ENCODE measurements at places on chromosomes 7 and 10.

DNA sequence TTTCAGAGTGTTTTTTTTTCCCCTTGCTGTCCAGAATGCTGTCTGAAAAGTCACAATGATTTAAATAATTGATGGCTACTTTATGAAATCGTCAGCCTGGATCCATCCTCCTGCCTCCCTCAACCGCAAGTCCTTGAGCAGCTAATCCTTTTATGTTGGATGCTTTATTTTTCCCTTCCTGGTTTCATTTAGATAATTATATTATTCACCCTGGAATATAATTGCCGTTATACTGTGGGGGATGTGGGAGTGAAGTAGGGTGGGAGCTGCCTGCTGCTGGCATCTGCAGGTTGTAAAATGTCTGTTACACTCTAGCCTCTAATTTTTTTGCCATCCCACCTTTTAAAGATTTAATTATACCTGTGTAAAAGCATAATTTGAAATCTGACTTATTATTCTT is 290.5 kb upstream of the LRGUK start:
- DNase-seq: no peak

DNA sequence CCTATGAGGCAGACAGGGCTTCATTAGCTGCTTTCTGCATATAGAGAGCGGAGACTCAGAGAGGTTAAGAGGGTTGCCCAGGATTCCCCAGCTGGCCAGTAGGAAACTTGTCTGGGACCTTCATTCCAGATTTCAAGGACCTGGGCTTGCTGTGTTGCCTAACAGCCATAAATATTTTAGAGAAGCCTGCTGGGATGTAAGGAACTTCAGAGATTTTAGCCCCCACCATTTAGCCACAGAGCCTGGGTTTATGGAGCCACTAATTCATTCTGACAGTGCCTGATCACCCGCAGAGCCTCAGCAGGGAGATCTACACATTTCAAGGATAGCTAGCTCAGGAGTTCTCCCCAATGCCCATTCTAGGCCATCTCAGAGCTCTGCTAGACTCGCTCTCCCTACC is 56.6 kb upstream of the TRUB1 start:
- DNase-seq: no peak

DNA sequence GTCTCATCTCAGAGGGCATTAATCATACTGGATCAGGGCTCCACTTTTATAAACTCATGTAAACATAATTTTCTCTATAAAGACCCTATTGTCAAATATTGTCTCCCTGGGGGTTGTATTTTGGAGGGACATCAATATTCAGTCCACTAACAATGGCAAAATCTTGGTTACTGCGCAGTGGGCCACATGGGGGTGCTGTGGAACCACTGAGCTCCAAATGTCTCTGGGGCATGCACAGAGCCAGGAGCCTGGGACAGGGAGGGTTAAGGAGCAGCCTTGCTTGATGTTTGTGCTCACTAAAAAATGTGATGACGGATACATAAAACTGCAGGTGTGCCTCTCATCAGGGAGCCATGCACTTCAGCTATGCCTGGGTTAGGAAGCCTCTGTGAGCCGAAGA is 62.1 kb upstream of the PRSS58 start:
- no peak for DNase-seq

- DNase-seq: peak; percentile 34
Observed at GRCh38 chr7:128913870-128914565, 3.5 kb upstream of the KCP start.

GRCh38 chr7:96118449-96119001 is 203.4 kb downstream of the SLC25A13 start:
- DNase-seq: no peak

DNA sequence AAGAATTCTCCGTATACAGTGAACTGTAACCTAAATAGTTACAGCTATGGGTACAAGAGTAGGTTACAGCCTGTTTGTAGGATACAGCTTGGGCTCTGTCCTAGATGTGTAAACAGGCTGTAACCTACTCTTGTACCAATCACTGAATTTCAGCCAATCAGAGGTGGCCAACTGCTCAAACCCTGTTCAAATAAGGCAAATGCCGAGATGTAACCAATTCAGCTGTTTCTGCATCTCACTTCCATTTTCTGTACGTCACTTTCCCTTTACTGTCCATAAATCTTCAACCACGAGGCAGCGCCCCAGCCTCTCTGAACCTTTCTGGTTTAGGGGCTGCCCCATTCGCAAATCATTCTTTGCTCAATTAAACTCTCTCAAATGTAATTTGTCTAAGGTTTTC is 8.3 kb upstream of the MMP21 start:
- DNase-seq: no peak

DNA sequence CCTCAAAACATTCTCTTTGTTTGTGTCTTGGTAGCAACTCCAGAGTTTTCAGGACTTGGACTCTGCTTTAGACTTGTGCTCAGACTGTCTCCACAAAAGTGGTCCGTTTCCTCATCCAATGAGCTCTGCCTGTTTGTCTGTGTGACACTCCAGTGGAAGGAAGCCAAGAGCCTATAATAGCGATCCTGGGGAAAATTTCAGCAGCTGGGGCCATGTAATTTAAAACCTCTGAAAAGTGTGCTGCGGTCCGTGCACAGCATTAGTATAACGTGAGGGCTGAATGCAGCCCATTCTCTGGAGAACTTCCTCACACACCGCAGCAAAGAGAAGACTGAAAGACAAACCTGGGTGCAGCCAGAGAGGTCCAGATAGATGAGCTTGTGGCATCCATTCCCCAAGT is at the start of gene LRRC17:
TSS of gene LRRC17 (plus strand) at position 259 of the 400 bp plus-strand sequence. CDS start 20,914 bp downstream, outside the sequence.
- DNase-seq: no peak

- DNase-seq: no peak
Observed at GRCh38 chr7:139321071-139321745, 19.9 kb upstream of the FMC1 start.

- DNase-seq: no peak
Observed at GRCh38 chr10:88659725-88660597, 4.3 kb upstream of the LIPF start.

DNA sequence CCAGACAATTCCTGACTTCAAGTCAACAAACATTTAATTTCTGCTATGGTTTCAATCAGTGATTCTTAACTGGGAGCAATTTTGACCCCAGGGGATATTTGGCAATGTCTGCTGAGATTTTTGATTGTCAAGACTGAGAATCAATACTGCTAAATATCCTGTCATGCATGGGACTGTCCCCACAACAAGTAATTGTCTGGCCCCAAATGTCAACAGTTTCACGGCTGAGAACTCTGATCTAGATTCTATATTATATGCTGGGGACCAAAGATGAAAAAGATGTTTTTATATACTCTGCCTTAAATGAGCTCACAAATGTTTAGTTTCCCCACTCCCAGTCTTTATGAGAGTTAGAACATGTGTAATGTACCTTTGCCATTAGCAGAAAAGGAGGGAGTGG is 19.2 kb downstream of the ANKRD7 start:
- DNase-seq: no peak

DNA sequence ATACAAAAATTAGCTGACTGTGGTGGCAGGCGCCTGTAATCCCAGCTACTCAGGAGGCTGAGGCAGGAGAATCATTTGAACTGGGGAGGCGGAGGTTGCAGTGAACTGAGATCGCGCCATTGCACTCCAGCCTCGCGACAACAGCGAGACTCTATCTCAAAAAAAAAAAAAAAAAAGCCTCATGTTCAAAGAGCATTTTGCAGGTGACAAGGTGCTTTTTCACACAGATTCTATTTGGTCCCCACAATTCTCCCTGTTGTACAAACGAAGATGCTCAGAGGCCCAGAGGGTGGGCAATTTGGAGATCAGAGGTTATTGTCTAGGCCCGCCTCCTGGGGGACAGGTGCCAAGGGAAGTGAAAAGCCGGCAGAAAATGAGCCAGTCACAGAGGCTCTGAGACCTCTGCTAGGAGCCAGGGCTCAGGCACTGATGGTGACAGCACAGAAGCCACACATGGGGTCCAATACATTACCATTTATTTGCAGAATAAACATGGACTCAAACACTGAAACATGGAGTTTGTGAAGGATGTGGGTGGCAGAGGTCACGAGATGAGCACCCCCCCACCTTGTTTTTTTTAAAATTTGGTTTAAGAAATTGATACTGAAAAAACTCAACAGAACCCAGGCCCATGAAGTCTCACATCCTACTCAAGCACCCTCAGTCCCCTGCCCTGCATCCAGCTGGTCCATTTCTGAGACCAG is 882 bp upstream of the GAL3ST4 start:
- peak; percentile 24 for DNase-seq

DNA sequence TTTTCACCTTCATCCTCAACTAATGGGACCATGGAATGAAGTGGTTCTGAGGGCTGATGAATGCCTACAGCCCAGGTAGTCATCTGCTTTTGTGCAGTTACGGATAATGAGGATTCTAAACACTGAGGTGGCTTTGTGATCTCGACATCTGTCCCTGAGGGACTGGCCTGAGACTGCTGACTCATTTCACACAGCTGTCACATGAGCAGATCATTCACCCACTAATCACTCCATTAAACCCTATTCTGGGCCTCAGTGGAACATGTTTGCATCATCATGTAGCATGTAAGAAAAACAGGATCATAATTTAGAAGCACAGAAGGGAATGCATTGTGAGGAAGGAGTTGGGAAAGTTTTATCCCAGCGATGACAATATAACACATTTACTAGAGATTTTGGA is 79.4 kb upstream of the FEZF1 start:
- no peak for DNase-seq

All from Peyer's patch (tissue), 4 donors.